Activated CD8-positive, alpha-beta memory T cell treated with anti-CD3 and anti-CD28 coated beads for 4 hours (primary cell): ENCODE measurements at places on chromosomes 3 and 15.
A peak's percentile ranks its signal among the peaks of the same experiment; 100 is the strongest.

DNA sequence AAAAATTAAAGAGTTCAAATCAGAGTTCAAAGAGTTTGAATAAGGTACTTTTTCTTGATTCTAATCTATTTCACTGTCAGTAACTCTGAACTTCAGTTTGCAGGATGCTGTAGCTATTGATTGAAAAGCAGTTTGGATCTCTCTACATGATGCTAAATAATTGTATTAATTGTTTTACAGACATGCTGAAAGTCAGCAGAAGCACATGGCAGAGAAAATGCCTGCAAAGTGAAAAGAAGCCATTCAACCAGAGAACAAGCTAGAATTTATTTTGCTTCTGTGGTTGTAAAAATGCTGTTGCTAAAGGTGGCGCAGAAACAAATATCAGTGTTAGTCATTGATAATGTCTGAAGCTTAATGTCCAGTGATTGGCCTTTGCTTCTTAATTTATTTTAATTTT, 92.1 kb upstream of the IL12A start:
- DNase-seq: no peak

GRCh38 chr3:62531981-62532380, 158.6 kb upstream of the FEZF2 start:
- no peak for DNase-seq

DNA sequence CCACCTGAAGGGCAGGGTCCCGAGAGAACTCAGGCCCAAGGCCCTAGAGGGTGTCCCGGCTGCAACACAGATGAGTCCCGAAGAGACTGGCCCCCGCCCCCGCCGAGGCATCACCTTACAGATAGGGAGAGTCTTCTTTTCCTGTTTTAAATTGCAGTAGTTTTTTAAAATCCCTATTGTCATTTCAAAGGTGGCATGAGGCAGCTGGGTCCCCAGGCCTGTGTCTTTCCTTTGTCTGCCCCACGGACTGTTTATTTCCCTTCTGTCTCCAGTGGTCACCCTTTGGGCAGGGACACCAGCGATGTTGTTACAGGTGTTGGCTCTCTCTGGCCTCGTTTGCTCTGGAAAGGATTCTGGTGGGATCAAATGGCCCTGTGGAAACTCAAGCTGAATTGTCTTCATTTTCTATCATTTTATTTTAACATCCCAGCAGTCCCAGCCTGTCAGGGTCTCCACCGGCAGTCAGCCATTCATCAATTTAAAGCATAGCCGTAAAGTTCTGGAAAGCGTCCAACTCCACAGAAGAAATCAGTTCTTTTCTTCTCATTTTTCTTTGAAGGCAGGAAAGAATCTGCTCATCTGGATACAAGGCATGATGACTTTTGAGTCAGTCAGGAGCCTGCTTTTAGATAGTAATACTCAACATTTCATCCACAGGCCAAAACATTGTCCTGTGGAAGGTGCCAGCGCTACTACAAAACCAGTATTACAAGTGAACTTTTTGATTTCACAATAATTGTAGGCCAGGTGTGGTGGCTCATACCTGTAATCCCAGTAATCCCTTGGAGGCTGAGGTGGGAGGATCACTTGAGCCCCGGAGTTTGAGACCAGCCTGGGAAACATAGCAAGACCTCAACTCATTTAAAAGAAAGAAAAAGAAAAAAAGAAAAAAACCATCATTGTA, 96.2 kb downstream of the HES1 start:
- DNase-seq: no peak

- DNase-seq: no peak
Measured at GRCh38 chr3:156705761-156706616, 31.6 kb downstream of the TIPARP start.

- no peak for DNase-seq
Measured at GRCh38 chr15:65399001-65399706, 21.4 kb upstream of the IGDCC3 start.

DNA sequence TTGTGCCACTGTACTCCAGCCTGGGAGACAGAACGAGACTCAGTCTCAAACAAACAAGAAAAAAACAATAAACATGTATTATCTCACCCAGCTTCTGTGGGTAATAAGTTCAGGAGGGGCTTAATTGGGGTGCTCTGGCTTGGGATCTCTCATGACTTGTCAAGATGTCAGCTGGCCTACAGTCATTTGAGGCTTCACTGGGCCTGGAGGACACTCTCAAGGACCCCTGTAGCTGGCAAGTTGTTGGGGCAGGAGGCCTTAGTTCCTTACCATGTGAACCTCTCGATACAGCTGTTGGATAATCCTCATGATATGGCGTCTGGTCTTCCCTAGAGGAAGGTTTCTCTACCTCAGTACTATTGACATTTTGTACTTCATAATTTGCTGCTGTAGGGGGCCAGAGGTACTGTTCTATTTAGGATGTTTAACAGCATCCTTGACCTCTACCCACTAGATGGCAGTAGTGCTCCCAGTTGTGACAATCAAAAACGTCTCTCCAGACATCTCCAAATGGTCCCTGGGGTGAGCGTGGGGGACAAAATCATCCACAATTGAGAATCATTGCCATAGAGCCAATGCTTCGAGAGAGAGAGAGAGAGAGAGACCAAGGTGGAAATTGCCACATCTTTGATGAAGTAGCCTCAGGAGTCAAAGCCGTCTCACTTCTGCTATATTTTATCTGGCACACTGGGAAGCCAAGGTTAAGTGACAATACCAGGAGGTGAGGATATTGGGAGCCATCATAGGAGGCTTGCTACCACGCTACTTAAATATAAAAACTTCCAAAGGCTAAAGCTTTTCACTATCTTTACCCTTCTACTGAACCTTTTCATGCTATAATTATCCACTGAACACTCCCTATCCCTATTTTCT, 23.9 kb upstream of the SLTM start:
- DNase-seq: no peak

DNA sequence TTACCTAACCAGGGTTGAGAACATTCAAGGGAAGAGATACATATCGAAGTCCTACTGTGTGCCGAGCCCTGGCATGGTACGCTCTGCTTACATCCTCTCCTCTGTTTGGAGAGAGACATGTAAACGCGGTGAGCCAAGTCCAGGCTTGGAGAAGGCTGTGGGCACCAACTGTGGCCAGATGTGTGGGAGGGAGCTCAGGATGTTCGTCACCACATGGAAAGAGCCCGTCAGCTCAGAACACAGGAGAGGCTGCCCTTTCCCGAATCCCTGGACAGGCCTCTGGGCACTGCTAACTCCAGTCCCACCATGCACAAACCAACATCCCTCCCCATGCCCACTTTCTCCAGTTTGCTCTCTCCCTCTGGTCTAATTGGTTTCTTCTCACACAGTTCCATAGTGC, 43.0 kb downstream of the MESD start:
- DNase-seq: no peak

- no peak for DNase-seq
Measured at GRCh38 chr3:72894976-72895552, 7.2 kb downstream of the GXYLT2 start.

GRCh38 chr3:113421082-113421481, 20.2 kb downstream of the CFAP44 start:
- no peak for DNase-seq

- peak; percentile 10 for DNase-seq
Measured at GRCh38 chr3:156674911-156675829, 780 bp downstream of the TIPARP start.

DNA sequence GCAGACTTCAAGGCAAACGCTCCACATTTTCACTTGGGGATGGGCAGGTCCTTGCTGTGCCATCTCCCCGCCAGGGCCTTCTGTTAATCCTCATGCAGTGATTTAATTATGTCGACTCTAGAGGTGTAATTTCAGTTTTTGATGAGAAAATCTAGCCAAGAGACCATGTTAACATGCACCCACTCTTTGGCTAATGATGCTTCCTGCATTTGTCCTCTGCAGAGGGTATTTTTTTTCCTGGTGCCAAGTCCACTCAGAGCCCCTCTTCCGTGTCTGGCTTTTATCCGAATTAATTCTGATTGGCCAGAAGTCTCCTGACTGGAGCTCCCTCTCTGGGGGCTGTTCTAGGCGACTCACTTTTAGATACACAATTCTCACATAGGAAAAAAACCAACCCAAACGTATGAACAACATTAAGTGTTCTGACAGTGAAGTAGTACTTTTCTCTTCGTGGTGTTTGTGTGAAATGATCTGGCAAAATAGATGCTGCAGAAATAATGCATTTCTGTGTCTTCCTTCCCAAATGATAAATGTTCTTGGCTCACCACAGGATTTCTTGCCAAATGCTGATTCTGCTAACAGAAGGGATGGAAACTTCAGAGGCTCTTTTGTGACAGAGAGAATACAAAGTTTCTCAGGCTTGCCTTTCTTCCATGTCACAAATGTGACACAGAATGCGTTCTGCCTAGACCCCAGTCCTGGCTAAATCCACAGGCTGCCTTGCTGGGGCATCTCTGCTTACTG, 190.0 kb downstream of the CACNA2D3 start:
- no peak for DNase-seq

DNA sequence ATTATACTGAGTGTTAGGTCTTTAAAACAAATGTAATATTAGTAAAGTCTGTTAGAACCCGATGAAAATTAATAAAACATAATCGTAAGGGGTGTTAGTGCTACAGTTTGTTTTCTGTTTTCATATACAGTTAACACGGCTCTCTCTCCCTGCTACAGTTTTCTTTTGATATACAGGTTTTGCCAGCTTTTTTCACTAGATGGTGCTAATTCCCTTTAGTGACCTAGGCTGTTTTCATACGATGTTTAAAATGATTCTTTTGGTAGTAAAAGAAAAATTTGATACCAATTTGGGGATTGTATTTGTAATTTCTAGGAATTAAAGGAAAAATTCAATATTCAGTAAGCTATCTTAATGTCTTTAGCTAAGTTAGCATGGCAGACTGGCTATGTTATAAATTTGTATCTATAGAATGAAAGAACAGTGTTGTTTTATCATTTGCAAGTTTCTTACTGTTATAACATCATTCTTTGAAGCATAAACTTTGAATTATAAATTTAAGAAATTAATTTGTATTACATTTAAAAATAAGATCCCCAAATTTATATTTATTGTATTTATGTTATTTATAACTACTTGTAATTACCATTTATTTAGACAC, 11.5 kb downstream of the APH1B start:
- DNase-seq: no peak

DNA sequence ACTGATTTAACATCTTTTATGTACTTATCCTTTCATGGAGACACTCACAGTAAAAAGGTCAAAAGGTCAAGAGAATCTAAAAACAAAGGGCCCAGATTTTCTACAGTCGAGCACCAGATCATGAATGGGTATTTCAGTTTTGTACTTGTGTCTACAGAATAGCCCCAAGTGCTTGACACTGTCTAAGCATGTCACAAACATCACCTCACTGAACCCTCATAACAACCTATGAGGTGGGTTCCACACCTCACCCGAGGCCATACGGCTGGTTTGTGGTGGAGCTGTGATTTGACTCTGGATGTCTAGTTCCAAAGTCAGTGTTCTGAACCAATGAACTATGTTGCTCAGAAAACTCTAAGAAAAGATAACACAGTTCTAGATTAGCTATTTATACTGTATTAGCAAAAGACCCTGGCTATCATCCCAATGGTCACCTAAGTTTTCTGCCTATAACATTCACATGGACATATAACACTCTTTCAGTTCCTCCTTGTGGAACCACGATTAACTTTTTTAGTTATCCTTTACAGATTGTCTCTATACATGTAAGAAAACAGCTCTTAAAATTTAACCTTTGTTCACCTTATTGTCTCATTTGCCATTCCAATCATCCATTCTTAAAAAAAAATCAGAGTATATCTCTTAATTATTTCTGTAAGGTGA, 25.5 kb downstream of the TM6SF1 start:
- DNase-seq: no peak

GRCh38 chr3:38008191-38008701, 17.7 kb downstream of the VILL start:
- no peak for DNase-seq

- DNase-seq: no peak
Measured at GRCh38 chr3:152122851-152123250, 145.9 kb upstream of the MBNL1 start.
